Cerebellar nuclear complex (tissue), 1 donor: ENCODE measurements at places on chromosomes 6 and 20.

GRCh38 chr6:5961836-5962235 is 44.9 kb downstream of the NRN1 start:
- no peak for DNase-seq

DNA sequence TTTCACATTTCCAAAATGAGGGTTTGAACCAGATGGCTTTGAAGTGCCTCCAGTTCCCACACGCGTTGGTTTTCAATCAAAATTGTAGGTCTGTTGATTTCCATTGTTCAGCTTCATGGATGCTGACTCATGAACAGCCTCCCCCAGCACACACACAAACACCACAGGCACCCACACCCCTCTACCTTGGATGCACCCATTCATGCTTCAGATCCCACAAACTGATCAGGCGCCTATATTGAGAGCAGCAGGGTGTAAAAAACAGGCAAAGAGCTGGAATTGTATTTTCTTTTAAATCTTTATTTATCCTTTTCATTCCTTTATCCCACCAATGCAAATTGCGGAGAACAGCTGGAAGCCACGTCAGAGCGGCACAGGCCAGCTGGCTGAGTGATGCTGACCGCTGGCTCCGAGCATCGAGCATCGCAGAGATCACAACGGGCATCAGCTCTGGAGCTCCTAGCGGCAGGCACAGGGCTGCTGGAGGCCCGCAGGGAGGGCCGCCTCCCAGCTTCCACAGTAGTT is 29.3 kb upstream of the TBC1D7 start:
- no peak for DNase-seq

DNA sequence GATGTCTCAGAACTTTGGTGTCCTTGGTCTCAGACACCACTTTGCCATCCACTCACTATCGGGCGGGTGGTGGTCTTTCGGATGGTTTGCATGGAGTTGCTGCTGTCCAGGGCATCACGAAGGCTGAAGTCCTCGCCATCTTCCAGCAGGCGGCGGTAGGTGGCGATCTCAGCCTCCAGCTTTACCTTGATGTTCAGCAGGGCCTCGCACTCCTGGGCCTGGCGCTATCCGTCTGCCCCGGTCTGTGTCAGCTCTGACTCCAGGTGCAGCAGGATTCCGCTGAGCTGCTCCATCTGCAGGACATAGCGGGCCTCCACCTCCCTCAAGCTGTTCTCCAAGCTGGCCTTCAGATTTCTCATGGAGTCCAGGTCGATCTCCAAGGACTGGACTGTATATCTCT is 36.0 kb downstream of the ZNF311 start:
- DNase-seq: no peak

DNA sequence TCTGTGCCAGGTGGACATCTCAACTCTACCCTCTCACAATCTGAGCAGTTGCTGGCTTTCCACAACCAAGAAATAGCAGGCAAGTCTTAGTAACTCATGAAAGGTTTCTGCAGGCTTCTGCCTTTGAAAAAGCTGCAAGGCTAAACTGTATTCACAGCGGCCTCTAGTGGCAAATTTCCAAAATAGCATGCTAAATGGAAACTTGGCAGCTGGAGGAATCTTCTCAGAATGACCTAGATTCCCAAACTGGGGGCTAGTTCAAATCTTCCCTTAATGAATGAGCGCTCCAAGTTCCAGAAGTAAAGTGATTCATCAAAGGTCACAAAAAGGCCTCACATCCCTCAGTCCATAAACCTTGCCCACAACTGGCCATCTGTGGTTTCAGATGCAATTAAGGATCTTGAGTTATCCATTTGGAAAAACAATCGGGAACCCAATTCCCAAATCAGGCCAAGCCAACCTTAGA is 11.9 kb upstream of the CPNE5 start:
- peak; percentile 48 for DNase-seq

DNA sequence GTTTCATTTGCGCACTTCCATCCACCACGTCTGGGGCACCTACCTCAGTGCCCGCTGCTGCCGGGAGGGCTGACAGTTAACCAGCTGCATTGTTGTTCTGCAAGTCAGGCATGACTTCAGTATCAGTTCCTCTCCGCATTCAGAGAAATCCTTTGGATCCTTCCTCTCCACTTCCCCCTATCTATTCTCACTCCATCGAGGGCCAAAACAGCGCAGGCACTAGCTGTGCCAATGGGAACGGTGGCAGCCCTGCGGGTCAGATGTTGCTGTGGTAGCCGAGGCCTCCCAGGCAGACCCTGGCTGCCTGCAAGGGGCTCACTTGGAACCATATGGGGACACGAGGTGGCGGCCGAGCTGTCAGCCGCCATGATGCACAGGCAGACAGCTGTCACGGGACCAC is 64.2 kb upstream of the INSM1 start:
- DNase-seq: no peak

DNA sequence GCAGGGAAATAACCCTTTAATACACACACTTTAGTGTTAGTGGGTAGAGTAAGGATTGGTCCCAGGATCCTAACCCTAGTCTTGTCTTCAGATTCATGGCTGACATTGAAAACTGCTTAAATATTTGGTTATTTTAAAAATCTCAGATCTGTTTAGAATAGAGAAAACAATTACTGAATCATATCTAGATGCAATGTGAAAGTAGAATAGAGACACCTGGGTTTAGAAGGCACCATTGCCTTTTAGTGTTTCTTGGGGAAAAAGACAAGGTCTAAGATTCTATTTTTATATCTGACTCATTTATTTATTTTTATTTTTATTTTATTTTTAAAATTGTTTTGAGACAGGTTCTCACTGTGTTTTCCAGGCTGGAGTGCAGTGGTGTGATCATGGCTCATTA is 6.0 kb downstream of the DDX43 start:
- DNase-seq: no peak

DNA sequence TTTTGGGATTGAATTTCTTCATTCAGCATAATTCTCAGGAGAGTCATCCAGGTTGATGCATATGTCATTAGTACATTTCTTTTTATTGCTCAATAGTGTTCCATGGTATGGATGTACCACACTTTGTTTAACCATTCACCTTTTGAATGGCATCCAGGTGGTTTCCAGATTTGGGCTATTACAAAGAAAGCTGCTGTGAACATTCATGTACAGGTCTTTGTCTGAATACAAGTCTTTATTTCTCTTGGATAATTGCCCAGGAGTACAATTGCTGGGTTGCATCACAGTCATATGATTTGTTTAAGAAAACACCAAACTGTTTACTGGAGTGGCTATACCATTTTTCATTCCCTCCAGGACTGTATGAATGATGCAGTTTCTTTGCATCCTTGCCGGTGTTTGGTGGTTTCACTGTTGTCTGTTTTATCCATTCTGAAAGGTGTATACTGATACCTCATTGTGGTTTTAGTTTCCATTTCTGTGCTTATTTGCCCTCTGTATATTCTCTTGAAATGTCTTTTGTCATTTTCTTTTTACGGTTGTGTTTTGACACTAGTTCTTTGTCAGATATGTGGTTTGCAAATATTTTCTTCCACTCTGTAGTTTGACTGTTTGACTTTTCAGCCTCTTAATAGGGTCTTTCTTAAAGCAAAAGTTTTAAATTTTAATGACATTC is 8.8 kb downstream of the CDKAL1 start:
- no peak for DNase-seq

- DNase-seq: peak; percentile 59
These were observed 600.4 kb upstream of the JAG1 start for GRCh38 chr20:11274141-11274594.

DNA sequence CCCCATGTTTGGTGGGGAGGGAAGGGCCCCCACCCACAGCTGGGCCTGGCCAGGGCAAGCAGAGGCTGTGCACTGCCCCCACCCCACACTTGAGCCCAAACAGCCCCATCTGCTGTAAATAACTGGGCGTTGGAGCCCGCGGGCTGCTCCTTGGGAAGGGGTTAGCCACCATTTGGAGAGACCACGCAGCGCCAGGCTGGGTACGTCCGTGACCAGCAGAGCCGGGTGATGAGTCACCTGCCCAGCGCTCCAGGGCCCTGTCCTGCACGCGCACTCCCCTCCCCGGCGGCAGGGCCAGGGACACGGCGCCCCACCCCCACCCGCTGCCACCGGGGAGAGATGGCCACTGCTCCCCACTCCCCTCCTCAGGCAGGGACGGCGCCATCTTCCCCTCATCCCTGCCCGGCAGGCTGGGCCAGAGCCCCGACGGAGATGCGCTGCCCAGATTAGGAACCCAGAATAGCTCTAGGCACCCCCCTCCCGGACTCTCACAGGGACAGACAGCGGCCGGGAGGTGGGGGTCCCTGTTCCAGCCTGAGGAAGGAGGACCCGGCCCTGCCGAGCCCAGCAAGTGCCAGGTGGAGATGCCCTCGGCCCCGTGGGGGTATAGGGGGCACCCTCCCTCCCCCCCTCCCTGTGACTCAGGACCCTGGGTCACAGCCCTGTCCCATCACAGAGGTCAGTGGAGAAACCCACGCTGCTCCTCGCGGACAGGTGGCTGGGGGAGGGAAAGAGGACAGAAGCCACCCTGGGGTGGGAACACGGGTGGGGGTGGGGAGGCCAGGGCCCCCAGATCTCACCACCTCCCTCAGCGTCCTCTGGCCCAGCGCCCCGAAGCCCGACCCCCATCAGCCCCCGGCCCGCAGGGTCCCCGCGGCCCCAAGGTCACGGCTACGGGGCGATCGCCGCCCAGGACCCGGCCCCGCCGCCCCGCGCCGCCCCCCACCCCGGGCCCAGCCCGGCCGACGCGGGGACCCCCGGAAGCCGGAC is 642 bp downstream of the EEF1A2 start:
- DNase-seq: no peak

GRCh38 chr6:125753218-125753936 is 3.9 kb downstream of the HEY2 start:
- no peak for DNase-seq

- no peak for DNase-seq
These were observed 180.5 kb upstream of the OPRM1 start for GRCh38 chr6:153858529-153858928.

DNA sequence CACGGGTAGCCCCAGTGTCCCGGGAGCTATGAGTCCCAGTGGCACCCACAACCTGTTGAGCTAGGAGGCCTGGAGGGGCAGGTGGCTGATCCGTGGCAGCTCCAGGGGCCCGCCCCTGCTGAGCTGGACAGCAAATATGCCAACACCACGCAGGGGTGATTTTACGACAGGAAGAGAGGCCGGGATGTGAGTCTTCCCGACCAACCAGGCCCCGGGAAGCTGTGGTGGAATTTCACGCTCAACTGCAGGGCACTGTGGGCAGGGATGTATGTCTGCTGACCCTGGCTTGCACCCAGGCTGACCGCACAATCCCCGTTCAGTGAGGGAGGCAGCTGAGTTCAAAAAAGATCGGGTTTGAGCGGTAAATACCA is 183.9 kb downstream of the ERMARD start:
- DNase-seq: no peak
